Progenitor cell of endocrine pancreas (in vitro differentiated cells): ENCODE measurements at places on chromosomes 6 and 20.

DNA sequence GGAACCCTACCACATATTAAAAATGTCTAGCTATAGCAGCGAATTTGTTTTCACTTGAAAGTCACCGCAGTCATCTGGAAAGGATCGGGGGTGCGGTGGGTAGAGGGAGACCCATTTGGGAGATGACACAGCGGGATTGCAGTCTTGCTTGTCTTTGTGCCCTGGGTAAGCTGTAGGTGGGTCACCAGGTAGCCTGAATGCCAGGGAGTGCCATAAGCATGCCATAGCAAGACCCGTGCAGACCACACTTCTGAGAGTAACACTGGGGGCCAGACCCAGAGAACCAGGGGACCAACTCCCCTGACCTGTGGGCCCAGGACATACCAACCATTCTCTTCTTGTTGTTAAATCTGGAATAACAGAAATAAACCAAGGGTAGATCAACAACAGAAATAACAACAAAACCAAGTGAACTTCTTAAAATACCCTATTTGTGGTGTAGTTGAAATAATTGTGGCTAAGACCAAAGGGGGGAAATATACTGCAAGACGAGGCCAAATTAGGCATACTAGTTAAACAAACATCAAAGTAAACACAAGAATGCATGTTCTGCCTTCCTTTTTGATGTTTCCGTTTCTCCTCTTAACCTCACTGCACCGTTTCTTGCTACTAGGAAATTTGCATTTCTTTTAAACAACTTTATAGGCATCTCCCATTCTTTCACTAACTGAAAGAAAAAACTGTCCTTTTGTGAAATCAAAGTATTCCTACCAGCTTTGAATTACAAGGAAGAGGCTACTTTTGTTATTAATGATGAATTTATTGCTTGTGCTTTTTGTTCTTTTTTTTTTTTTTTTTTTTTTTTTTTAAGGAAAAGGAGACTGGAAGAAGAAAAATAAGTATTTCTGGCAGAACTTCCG lies 128.2 kb downstream of the SASH1 start:
- no peak for DNase-seq

- no peak for DNase-seq
Observed at GRCh38 chr6:108407904-108408827, 113.3 kb downstream of the AFG1L start.

DNA sequence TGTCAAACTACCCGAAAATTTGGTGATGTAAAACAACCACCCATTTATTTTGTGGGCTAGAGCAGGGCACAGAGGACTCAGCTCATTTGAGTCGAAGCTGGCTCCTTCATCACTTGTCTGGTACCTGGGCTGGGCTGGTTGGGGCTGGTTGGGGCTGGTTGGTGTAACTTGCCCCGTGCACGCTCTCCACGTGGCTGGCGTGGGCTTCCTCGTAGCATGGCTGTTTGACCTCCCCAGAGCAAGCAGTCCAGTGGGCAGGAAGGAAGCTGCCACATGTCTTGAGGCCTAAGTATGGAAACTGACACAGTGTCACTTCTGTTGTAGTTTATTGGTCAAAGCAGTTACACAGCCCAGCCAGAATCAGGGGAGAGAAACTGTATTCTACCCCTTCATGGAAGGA lies 27.1 kb downstream of the BCAS4 start:
- DNase-seq, result no peak

DNA sequence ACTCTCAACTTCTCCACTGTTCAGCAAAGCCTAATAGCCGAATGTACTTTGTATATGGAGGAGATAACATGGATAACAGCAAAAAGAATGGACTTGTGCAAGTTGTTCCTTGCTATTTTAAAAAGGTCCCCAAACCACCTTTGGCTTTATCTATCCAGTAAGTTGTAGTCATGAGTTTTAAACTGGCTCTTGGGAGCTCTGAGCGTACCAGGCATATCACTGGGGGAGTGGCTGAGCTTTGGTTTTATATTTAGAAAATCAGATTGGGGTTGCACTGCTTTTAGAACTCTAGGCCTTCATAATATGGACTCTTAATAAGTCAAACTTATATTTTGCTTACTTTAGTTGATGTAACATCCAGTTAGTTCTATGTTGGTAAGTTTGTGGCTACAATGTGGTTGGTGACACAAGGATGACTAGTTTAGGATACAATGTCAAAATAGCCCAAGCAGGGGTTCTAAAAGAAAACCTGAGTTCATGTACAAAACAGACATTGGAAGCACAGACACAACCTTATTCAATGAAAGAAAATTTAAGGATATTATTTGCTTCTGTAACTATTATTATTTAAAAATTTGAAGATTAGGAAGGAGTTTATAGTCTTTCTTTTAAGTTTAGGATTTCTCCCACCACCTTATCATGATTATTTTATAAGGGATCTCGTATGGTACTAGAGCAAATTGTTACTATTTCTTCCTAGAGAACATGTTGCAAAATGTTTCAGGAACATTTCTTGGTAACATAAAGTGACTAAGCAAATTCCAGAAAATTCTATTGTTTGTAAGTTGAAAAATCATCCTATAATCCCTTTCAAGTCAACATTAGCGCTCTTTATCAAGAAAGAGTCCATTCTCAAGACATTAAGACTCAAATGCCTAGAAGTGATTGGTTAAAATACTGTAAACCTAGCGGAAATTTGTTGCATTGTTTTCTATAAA lies 165.8 kb upstream of the SUPT3H start:
- no peak for DNase-seq

DNA sequence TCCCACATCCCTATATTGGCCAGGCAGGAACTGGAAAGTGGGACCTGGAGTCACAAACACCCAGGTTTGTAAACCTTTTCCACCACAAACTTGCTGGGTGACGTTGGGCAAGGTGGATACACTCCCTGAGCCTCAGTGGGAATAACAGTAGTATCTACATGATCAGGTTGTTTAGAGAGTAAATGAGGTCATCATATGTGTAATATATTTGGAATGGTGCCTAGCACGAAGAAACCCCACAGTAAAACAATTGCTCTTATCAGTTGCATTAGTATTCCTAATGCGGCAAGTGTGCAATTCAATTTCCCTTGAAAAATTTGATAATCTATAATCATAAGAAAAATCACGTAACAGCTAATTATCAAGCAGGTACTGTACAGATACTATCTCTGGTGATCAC lies 51.9 kb downstream of the HIVEP2 start:
- DNase-seq, result no peak

DNA sequence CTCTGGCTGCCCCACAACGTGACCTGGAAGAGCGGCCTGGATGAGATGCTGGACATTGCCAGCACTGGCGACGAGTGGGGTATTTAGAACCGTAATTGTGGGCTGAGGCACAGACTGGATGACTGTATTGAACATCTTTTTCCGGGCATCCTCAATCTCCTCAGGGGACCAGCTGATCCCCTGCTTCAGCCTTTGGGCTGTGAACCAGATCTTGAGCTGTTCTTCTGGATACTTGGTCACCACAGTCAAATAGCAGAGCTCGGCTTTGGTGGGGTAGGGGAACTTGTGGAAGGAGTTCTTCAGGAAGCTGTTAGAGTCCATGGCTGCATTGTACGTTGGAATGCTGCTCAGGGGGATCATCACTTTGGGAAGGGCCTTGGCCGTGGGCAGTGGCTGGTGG lies 66.3 kb downstream of the PLCG1 start:
- DNase-seq, result no peak

DNA sequence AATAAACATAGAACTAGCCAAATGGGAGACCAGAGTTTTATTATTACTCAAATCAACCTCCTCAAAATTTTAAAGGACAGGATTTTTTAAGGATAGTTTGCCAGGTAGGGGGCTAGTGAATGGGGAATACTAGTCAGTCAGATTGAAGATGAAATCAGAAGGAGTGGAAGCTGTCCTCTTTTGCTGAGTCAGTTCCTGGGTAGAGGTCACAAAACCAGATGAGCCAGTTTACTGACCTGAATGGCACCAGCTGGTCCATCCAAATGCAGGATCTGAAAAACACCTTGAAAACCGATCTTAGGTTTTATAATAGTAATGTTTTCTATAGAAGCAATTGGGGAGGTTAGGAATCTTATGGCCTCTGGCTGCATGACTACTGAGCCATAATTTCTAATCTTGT lies 558.2 kb downstream of the PKHD1 start:
- DNase-seq, result no peak

DNA sequence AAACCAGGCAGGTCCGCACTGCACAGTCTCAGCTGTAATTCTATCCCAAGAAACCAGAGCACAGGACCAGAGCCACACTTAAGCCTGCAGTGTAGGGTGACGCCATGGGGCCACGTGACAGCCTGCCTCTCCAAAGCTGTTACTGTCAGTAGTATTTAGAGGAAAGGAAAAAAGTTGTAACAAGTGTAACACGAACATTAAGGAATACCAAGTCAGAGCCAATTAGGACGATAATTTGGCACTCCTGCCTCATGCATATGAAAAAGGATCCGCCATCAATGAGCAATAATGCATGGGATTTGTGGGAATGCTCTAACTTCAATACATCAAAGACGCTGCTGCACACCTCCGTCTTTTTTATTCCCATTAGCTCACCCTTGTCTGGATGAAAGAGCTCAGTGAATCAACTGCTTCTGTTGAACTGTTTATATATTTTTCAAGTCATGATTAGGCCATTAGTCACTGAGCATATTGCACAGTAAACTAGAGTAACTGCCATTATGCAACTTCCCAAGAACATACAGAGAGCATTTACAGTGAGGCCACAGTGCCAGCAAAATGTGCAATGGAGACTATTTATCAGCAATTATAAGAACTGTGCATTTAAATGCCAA lies 79.9 kb downstream of the ATXN1 start:
- DNase-seq, result no peak

- no peak for DNase-seq
Observed at GRCh38 chr20:25310921-25311728, 63.2 kb downstream of the PYGB start.

GRCh38 chr20:4651536-4651935 lies 70.2 kb upstream of the PRND start:
- no peak for DNase-seq

GRCh38 chr6:136717716-136717990 lies 74.6 kb downstream of the MAP3K5 start:
- no peak for DNase-seq

- DNase-seq, result no peak
Observed at GRCh38 chr6:53803081-53803860, 8.5 kb downstream of the LRRC1 start.

DNA sequence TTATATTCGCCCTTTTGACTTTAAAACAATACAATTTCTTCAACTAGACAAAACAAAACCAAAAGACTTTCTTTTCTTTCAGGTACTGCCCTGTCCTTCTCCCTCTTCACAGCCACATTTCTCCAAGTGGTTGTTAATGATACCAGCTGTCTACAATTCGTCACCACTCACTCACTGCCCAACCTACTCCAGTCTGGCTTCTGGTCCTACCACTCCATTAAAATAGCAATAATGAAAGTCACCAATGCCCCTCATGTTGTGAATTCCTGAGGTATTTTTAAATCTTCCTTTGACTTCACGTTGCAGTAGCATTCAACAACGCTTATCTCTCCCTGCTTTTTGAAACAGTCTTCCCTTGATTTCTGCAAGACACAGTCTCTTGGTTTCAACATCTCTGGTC lies 11.6 kb upstream of the MAN1A1 start:
- DNase-seq, result no peak

DNA sequence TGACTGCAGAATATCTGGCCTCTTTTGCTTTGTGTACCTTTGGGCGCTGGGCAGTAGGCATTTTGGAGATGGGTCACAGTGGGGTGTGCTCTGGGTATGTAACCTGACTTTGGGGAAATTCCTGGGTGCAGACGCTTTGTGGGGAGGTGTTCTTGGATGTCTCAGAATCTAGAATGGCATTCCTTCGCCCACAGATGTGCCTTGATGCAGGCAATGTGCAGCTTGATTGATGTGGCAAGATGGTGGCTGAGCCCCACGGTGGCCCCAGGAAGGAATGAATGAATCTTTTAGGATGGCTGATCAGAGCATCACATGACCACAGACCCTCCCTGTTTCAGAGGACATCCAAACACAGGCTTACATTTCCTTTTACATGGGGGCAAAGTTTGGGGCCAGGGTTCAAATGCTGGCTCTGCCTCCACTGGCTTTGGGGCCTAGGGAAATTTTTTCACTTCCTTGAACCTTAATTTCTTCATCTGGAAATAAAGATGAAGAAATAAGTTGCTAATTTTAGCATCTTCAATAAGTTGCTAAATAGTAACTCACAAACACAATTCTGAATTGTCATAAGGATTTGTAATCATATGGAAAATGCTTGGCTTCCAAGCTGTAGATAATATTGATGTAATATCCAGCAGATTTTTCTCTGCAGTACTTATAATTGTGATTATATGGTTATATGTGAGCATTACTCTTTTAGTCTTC lies 5.6 kb downstream of the PPP1R16B start:
- DNase-seq, result no peak

GRCh38 chr6:154167126-154167525 lies 128.1 kb downstream of the OPRM1 start:
- no peak for DNase-seq

DNA sequence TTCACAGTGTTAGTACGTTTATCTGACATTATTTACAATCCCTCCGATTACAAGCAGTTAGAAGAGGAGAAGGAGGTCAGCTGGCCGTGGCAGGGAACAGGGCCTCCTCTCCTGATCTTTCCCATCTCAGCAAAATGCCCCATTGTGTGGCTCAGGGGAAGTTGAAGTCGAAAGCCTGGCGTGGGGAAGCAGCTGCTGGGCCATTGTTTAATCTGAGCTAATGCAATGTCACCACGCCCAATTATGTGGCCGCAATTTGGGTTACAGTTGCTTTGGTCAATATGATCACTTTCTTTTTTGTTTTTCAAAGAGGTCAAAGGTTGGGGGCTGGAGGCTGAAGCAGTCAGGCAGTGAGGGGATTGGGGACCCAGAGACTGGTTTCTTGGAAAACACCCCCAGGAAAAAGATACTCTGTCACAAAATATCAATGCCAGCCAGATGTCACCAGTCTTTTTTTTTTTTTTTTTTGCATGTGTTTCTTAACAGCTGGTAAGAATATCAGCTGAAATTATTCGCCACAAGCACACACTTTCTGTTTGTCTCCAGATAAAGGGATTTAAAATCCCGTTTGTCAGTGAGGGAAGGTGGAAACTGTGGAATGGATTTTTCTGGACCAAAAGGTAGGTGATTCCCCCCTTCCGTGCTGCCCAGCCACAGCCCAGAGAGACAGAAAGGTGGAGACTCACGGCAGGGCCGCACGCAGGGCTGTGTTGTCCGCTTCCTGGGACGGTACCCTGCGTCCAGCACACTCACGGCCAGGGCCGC lies 24.6 kb downstream of the DLL1 start:
- no peak for DNase-seq
